Neural crest cell (in vitro differentiated cells): ENCODE measurements at places on chromosomes 2 and 18. TPM values are rescaled to one million over a fixed set of nuclear protein-coding genes. Genes with fewer than 3 reads are reported as not detected.
A peak's percentile ranks its signal among the peaks of the same experiment; 100 is the strongest.

DNA sequence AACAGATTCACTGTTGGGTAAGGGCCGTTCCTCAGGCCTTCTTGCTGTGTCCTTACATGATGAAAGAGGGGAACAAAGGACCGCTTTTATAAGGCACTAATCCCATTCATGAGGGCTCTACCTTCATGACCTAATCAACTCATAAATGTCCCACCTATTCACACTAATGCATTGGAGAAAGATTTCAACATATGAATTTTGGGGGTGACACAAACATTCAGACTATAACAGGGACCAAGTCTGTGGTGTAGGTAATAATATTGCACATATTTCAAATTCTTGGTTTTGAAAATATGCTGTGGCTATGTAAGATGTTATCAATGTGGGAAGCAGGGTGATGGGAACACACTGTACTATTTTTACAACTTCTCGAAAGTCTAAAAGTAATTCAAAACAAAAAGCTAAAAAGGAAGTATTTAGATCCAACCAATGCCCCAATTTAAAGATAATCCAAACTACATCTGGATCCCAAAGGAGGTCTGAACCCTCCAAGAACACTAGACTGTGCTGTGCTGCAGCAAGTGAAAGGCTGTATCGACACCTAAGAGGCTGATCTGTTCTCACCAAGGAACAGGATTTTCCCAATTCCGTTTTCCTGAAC is 82.4 kb upstream of the TGIF1 start:
- no peak for DNase-seq
- H3K36me3 ChIP-seq, result no peaks in the 10 kb centered on the region

DNA sequence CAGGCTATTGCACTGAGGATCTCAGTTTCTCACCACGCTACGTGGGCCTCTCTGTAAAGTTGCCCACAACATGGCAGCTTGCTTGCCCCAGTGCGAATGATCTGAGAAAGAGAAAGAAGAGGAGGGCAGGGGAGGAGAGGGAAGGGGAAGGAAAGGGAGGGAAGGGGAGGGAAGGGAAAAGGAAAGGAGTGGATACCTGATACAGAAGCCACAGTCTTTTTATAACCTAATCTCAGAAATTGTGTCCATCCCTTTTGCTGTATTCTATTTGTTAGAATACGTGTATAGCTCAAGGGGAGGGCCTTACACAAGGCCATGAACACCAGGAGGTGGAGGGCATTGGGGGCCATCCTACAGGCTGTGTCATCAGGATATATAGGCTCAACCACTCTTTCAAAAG is 78.3 kb upstream of the PPP1CB start:
- H3K36me3 ChIP-seq, result peaks cover 3% of the 10 kb centered on the region
- H3K27ac ChIP-seq, result no peak overlapping the region
- H3K4me3 ChIP-seq, result no peak overlapping the region
- no peaks in the 10 kb centered on the region for H3K27me3 ChIP-seq

GRCh38 chr18:59055345-59056032 is 84.2 kb upstream of the SEC11C start:
- H3K36me3 ChIP-seq, result no peaks in the 10 kb centered on the region
- H3K27me3 ChIP-seq, result no peaks in the 10 kb centered on the region
- H3K4me3 ChIP-seq, result no peak overlapping the region
- H3K4me1 ChIP-seq, result peaks cover 3% of the 10 kb centered on the region

- no peaks in the 10 kb centered on the region for H3K27me3 ChIP-seq
- H3K4me1 ChIP-seq, result peaks cover 4% of the 10 kb centered on the region
- no peaks in the 10 kb centered on the region for H3K36me3 ChIP-seq
- no peak overlapping the region for H3K4me3 ChIP-seq
- H3K27ac ChIP-seq, result peak overlapping the region; percentile 39
These were observed 182.8 kb downstream of the NRP2 start for GRCh38 chr2:205865056-205865455.

DNA sequence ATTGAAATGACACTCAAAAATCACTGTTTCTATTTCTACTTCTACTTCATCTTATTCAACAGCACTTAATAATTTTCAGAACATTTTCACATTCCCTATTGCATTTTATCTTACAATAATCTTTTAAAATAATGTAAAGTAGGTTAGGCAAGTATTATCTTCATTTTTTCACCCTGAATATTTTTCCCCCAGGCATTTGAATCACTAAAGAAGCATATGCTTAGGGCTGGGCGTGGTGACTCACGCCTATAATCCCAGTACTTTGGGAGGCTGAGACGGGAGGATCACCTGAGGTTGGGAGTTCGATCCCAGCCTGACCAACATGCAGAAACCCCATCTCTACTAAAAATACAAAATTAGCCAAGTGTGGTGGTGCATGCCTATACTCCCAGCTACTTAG is 6.7 kb downstream of the WDCP start:
- peaks cover 8% of the 10 kb centered on the region for H3K36me3 ChIP-seq
- H3K4me1 ChIP-seq, result peaks cover 8% of the 10 kb centered on the region
- no peak overlapping the region for H3K4me3 ChIP-seq
- no peak for DNase-seq
- H3K27me3 ChIP-seq, result no peaks in the 10 kb centered on the region

DNA sequence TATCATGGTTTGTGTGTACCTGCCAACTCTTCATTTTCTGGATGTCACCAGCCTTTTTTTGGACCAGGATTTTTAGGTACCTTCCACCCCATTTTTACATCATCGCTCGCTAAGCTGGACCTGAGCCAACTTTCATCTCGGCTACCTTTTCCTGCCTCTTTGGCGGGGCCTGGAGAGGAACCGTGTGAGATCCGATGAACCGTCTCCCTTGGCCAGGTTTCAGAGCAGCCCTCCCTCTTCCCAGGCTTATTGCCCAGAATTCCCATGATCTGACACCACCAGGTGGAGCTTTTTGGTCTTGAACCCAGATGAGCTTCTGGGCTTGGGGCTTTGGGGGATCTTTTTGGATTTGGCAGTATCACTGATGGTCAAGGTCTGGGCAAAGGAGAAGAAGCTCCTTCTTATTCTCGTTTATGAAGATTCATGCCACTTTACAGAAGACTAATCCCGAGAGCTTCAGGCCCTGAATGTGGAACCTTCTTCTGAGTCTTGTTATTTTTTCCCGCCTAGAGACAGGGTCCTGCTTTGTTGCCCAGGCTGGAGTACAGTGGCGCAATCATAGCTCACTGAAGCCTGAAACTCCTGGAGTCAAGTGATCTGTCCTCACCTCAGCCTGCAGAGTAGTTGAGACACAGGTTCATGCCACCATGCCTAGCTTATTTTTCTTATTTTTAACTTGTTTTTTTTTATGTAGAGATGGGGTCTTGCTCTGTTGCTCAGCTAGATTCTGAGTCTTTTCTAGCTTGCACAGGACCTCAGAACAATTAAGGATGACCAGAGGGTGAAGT is 50.4 kb downstream of the GATA6 start:
- H3K27me3 ChIP-seq, result peaks cover 7% of the 10 kb centered on the region
- no peak overlapping the region for H3K4me3 ChIP-seq
- DNase-seq, result no peak

- no peak for DNase-seq
- no peak overlapping the region for H3K4me3 ChIP-seq
- H3K4me1 ChIP-seq, result peaks cover 49% of the 10 kb centered on the region
- no peak overlapping the region for H3K27ac ChIP-seq
These were observed 136.5 kb downstream of the TDRD15 start for GRCh38 chr2:21260311-21260710.

DNA sequence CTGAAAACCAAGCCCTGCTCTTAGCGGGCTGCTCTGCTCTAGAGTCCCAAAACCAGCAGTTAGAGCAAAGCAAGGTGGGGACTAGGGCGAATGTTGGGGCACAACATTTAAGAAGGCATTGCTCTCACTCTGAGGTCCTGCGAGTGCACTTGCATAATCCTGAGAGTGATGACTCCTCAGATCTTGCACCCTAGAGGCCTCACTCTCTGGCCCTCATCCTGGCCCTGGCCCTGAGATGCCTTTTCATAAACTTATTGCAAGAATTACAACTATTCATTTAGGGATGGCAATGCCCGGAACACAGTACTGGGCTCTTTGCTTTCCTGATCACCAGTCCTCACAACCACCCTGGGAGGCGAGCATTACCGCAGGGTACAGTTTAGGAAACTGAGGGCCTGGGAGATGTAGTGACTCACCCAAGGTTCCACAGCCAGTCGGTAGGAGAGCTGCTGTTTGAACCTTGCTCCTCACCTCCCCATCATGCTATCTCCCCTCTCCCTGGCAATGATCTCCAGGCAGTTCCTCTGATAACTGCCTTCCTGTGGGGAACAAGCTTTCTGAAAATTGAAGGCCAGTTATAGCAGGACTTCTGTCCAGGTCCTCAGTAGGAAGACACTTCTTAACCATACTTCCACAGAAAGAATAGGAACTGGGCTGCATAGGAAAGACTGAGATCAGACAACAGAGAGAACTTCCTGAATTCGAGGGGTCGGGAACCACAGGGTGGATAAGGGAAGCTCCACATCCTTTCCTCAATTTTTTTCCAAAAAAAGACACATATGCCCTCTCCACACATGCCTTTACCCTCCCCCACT is 91.3 kb downstream of the TNS1 start:
- no peaks in the 10 kb centered on the region for H3K27me3 ChIP-seq
- H3K36me3 ChIP-seq, result no peaks in the 10 kb centered on the region
- H3K4me1 ChIP-seq, result peaks cover 15% of the 10 kb centered on the region
- DNase-seq, result no peak
- no peak overlapping the region for H3K4me3 ChIP-seq

DNA sequence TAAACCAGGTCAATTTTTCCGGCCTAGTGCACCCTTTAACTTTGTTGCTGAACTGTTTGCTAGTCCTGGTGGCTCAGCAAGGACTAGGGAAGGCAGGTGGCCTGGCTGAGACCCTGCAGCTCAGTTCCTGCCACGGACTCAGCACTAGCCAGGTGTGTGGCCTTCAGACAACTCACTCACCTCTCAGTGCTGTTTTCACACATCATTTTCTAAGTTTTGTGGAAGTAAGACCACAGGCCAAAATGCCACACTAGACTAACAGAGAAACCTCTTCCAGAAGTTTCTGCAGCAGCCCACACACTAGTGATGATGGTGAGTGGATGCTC is 65.9 kb upstream of the SLC1A4 start:
- peaks cover 3% of the 10 kb centered on the region for H3K36me3 ChIP-seq
- H3K27ac ChIP-seq, result peak overlapping the region; percentile 21
- DNase-seq, result no peak

DNA sequence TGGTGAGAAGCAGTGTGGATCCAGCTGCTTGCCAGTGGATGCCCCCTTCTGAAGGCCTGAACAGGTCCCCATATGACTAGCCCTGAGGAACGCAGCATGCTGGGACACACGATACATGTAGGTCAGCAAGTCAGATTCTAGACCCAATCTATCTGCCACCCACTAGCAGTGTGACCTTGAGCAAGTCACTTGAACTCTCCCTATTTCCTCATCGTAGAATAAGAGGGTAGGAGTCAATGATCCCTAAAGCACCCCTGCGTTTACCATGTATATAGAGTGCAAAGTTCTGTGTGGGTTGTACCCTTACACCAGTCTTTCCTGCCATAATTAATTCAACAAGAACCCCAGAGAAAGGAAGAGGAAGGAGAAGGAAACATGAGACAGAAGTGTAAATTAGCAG is 123.7 kb downstream of the GALNT14 start:
- no peak overlapping the region for H3K27ac ChIP-seq
- peaks cover 5% of the 10 kb centered on the region for H3K4me1 ChIP-seq
- H3K36me3 ChIP-seq, result no peaks in the 10 kb centered on the region
- DNase-seq, result no peak
- H3K4me3 ChIP-seq, result no peak overlapping the region
- peaks cover 3% of the 10 kb centered on the region for H3K27me3 ChIP-seq

- no peaks in the 10 kb centered on the region for H3K36me3 ChIP-seq
- H3K4me3 ChIP-seq, result no peak overlapping the region
- peaks cover 9% of the 10 kb centered on the region for H3K4me1 ChIP-seq
These were observed 38.1 kb downstream of the ACOXL start for GRCh38 chr2:110770404-110770958.

- no peak overlapping the region for H3K4me3 ChIP-seq
- H3K36me3 ChIP-seq, result no peaks in the 10 kb centered on the region
- H3K27me3 ChIP-seq, result no peaks in the 10 kb centered on the region
- peaks cover 3% of the 10 kb centered on the region for H3K4me1 ChIP-seq
- DNase-seq, result no peak
These were observed 488.2 kb upstream of the RAB6C start for GRCh38 chr2:129491308-129491707.

GRCh38 chr18:56907771-56908170 is 239.1 kb upstream of the BOD1L2 start:
- H3K27me3 ChIP-seq, result no peaks in the 10 kb centered on the region
- H3K27ac ChIP-seq, result no peak overlapping the region
- peaks cover 4% of the 10 kb centered on the region for H3K4me1 ChIP-seq
- H3K36me3 ChIP-seq, result peaks cover 2% of the 10 kb centered on the region

- no peak overlapping the region for H3K27ac ChIP-seq
- H3K4me3 ChIP-seq, result no peak overlapping the region
- no peaks in the 10 kb centered on the region for H3K36me3 ChIP-seq
These were observed 247.3 kb downstream of the PRKCE start for GRCh38 chr2:45898819-45899218.

- no peak for DNase-seq
- no peaks in the 10 kb centered on the region for H3K27me3 ChIP-seq
- peaks cover 17% of the 10 kb centered on the region for H3K4me1 ChIP-seq
- H3K27ac ChIP-seq, result no peak overlapping the region
These were observed 162.4 kb upstream of the NOSTRIN start for GRCh38 chr2:168640039-168640438.

DNA sequence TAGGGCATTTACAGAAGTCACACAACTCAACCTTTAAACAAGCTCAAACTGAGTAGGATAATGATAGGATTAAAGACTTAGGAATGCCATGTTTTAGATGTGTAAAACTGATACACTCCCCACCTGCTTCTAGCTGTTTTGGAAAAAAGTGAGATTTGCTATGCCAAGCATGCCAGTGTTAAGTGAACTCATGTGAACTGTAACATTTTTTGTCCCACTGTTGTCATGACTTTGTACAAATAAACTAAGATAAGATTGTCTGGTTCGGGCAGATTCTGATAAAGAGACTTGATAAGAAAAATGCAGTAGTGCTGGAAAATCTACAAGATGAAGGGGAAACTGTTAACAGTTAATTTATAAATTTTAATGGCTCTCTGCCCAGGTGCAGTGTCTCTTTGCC is 66.5 kb downstream of the GLS start:
- no peaks in the 10 kb centered on the region for H3K4me1 ChIP-seq
- H3K27me3 ChIP-seq, result no peaks in the 10 kb centered on the region
- no peak overlapping the region for H3K27ac ChIP-seq
- DNase-seq, result no peak
- H3K36me3 ChIP-seq, result no peaks in the 10 kb centered on the region
- no peak overlapping the region for H3K4me3 ChIP-seq

GRCh38 chr2:98908931-98909316 is 27.1 kb downstream of the CRACDL start:
- H3K27me3 ChIP-seq, result no peaks in the 10 kb centered on the region
- H3K4me3 ChIP-seq, result no peak overlapping the region
- no peak overlapping the region for H3K27ac ChIP-seq
- peaks cover 17% of the 10 kb centered on the region for H3K4me1 ChIP-seq

DNA sequence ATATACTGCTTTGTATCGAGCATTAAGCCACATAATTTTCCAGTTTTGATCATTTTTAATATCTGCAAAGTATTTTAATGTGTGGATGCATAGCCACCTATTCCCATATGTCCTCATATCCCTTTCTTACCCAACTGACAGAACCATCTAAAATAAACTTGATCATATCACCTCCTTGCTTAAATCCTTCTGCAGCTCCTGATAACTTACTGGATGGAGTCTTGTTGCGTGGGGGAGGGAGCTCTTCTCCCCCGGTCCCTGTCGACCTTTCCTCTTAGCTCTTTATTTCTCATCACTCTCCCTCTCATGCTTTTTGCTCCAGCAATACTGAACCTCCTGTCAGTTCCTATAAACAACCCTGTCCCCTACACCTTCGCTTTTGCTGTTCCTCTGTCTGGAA is 18.7 kb downstream of the TMEM178A start:
- no peak for DNase-seq
- peaks cover 2% of the 10 kb centered on the region for H3K36me3 ChIP-seq
- no peak overlapping the region for H3K4me3 ChIP-seq
- H3K4me1 ChIP-seq, result peaks cover 6% of the 10 kb centered on the region
- no peak overlapping the region for H3K27ac ChIP-seq

KCNG2 gene
- not detected in 2 replicates for total RNA-seq

TNS1 gene
- total RNA-seq, result 11.3 and 14.5 TPM in 2 replicates

CCDC68 gene
- total RNA-seq, result not detected in 2 replicates
